Hippocampal formation (tissue), 2 donors: ENCODE measurements at places on chromosomes 6 and 20.

GRCh38 chr20:32798046-32798981 is 21.4 kb upstream of the MAPRE1 start:
- no peak for DNase-seq

GRCh38 chr20:60869087-60869486 is 383.0 kb upstream of the CDH4 start:
- no peak for DNase-seq

DNA sequence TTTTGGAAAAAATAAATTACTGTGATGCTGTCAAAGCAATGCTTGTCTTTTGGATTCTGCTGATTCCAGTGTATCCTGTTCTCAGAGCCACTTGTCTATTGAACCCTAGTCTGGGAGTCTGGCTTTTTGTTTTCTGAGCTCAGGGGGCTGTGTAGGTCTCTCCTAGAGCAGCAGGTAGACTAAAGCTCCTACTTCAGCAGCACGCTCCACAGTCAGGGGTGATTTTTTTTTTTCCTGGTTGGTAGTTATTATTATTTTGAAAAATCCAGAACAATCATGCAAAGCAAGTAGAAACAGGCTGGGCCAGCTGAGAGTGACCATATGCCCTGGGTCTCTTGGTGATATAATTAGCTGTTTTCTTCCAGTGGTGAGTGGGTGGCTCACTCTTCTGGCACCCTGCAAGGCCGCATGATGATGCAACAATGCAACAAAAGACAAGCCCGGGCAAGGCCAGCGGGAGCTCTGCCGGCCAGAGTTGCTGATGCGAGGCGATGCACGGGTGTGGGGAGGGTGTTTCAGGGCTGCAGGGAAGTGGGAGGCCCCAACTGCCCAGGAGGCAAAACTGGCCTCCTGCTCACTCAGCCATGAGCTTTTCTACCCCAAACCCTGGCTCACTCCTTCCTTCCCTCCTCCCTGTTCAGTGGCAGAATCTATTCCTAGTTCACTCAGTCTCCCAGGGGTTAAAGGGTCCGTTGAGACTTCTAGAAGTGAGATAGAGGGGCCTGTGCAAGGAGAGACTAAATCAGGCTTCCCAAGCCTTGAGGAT is 11.5 kb upstream of the CDKN1A start:
- peak; percentile 51 for DNase-seq

- no peak for DNase-seq
Observed at GRCh38 chr20:8952721-8953120, 116.2 kb upstream of the PLCB4 start.

- no peak for DNase-seq
Observed at GRCh38 chr6:145749632-145750031, 14.3 kb upstream of the EPM2A start.

DNA sequence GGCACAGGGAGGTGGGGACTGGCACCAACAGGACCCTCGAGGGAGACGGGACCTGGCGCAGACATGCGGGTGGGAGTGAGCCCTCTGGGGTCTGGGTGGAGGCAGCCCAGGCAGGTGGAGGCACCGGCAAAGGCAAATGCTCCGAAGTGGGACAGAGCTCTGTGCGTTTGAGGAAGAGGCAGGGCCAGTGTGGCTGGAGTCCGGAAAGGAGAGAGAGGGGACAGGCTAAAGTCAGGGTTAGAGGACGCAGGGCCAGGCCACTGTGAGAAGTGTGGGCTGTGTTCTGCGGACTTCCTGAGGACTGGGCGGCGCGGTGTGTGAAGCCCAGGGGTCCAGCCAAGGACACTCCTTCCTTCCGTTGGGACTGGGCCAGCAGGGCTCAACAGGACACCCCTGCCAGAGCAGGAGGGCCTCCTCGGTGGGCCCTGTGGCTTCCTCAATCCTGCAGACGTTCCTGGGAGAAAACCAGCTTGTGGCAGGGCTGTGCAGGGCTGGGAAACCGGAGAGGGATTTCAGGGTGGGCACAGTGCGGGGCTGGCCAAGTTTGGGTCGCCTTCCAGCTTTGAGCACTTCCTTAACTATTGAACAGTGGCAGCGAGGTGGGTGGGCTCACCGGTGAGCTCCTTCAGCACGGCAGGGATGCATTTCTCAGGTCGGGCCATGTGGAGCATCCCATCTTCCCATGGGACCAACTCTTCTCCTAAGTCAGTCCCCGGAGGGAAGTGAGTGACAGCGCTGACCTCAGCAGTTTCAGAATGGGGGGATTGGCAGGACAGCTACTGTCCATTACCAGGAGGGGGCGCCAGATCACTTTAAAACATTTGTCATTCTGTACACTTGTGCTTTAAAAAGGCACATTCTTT is 22.5 kb downstream of the MOCS3 start:
- peak; percentile 43 for DNase-seq

DNA sequence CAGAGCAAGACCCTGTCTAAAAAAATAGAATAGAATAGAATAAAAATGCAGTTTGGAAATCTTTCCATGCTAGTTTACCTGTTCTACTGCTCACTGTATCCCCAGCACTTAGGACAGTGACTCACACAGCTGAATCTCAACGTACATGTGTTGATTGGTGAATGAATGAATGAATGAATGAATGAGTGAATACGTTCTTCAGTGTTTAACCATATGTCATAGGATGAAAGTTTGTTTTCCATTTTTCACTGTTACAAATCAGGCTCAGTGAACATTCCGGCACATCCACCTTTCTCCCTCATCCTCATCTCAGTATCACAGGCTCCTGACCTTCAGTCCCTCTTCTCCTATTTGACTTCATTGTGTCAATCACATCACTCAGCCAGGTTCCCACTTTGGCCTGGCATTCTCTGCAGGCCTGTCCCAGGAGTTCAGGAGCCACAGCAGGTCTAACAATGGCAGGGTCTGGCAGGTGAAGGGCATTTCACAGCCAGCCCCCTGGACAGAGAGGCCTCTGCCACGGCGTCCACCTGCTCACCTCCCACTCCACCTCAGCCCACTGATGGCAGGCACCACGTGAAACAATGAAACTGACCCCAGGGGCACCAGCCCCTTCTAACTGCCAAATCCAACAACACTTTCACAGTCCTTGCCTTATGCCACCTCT is 7.9 kb downstream of the ZC3H12D start:
- DNase-seq: no peak

DNA sequence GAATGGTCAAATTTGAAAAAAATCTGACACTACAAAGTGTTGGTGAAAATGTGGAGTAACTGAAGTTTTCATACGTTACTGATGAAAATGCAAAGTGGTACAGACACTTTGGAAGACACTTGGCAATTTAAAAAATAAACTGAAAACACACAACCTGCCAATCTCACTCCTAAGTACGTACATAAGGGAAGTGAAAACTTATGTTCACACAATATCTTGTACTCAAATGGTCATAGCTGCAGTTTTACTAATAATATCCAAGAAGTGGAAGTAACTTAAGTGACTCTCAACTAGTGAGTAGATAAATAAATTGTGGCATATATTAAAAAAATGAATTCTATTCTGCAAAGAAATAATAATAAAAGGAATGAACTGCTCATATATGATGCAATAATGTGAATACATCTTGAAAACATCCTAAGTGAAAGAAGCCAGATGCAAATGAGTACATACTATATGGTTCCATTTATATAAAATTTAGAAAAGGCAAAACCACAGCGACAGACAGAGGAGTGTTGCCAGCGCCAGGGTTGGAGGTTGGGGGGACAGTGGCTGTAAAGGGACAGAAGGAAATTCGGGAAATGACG is 198.2 kb downstream of the ERMARD start:
- no peak for DNase-seq

GRCh38 chr6:3948866-3949265 is 99.7 kb downstream of the FAM50B start:
- no peak for DNase-seq

DNA sequence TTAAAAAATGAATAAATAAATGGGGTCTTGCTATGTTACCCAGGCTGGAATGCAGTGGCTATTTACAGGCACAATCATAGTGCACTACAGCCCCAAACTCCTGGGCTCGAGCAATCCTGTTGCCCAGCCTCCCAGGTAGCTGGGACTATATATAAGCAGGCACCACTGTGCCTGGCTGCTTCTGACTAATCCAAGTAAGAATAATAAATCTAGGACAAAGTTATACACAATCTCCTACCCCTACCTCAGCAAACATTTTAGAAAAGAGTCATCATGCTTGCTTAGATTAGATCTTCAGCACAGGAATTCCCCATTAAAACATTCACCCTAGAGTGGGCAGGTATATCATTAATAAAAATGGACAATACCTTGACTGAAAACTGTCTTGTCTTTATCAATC is 124.6 kb downstream of the REV3L start:
- no peak for DNase-seq

- DNase-seq: no peak
Observed at GRCh38 chr20:1688886-1689538, 31.4 kb upstream of the SIRPG start.

DNA sequence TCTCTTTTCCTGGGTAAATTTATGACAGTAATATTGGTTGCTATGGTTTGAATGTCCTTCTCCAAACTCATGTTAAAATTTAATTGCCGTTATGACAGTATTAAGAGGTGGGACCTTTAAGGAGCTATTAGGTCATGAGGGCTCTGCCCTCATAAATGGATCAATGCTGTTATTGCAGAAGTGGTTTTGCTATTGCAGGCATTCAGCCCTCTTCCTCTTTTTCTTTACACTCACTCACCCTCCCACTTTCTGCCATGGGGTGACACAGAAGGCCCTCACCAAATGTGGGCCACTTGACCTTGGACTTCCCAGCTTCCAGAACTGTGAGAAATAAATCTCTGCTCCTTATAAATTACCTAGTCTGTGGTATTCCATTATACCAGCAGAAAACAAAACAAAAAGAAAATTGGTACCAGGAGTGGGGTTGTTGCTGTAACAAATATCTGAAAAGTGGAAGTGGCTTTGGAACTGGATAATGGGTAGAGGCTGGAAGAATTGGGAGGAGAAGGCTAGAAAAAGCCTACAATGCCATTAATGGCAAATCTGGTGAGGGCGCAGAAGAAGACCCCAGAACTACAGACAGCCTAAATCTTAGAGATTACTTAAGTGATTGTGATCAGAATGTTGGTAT is 24.8 kb upstream of the IGF2R start:
- no peak for DNase-seq

DNA sequence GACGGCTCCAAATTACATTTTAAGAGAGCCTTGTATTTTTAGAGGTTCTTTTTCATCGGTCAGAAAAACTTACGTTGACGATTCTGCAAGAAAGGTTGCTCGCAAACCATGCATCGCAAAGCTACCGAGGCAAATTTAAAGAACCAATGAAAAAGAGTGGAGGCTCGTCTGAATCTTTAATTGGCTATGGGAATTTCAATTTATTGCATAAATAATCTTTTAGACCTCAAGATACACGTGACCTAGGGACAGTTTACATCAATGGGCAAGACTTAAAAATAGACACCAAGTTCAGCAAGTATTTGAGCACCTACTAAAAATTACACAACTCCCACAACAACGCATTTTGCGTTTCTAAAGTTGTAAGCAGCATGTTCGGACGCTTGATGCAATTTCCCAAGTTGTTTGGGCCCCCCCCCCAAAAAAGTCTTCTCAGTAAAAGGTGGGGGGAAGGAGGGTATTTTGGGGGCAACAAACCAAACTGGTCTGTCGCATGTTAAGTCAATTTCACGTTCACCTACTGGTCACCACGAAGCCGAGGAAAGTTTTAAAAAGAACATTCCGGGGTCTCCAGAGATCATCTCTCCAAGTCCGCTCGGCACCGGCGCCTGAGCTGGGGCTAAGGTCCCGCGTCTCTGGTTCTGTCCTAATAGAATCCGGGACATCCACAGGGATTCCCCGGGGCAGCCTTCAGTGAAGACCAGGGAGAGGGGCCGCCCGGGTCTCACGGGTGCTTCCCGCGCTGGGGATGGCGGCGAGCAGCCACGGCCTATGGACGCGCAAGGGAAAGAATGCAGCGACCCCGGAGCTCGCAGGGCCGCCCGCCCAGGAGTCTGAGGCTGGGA is 851 bp downstream of the SNX5 start:
- DNase-seq: no peak
